ENCODE measurements at places on chromosomes 11 and 22. TPM values are rescaled to one million over a fixed set of nuclear protein-coding genes. Genes with fewer than 3 reads are reported as not detected.

KRTAP5-8 gene
- 0.26 TPM for total RNA-seq

CARD10 gene
- total RNA-seq, result 2.0 TPM

OR52A1 gene
- not detected for total RNA-seq

GPR83 gene
- total RNA-seq, result 0.03 TPM

OR5F1 gene
- total RNA-seq, result not detected

C1QTNF5 gene
- total RNA-seq, result not detected

OR52N4 gene
- total RNA-seq, result not detected

RFPL3 gene
- not detected for total RNA-seq

MS4A6E gene
- total RNA-seq, result not detected

SLC7A4 gene
- 2.0 TPM for total RNA-seq

C11orf91 gene
- total RNA-seq, result not detected

GUCY1A2 gene
- total RNA-seq, result 0.34 TPM

MYBPC3 gene
- not detected for total RNA-seq

OR6T1 gene
- not detected for total RNA-seq

OR52R1 gene
- total RNA-seq, result not detected

DNA sequence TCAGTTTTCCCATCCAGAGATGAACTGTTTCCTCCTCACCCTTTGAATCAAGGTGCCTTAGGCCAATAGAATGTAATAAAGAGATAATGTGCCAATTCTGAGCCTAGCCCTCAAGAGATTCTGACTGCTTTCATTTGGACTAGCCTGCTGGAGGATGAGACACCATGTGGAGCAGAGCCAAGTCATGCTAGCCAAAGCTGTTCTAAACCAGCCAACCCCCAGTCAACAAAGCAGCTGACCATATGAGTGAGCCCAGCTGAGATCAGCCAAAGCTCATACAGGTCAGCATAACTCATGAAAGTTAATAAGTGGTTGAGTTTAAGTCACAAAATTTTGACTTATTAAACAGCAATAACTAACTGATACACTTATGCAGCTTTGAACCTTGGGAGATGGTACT, 66.7 kb upstream of the DBX1 start:
- DNase-seq, result no peak

DNA sequence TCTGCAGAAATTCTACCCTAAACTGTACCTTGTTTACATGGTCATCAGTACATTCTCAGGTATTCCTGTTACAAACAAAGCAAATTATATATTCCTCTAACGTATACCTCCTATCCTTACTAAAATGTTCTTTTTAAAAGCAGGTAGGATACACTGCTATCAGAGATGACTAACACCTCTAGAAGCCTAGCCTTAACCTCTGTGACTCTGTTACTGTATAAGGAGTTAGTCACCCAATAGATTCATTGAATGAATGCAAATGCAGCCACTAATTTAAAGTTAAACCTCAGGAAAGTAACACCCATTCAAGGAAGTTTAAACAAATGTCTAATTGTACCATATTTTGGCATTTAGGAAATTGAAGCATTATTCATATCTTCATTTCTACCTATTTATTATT, 82.2 kb downstream of the FCHSD2 start:
- DNase-seq, result no peak

DNA sequence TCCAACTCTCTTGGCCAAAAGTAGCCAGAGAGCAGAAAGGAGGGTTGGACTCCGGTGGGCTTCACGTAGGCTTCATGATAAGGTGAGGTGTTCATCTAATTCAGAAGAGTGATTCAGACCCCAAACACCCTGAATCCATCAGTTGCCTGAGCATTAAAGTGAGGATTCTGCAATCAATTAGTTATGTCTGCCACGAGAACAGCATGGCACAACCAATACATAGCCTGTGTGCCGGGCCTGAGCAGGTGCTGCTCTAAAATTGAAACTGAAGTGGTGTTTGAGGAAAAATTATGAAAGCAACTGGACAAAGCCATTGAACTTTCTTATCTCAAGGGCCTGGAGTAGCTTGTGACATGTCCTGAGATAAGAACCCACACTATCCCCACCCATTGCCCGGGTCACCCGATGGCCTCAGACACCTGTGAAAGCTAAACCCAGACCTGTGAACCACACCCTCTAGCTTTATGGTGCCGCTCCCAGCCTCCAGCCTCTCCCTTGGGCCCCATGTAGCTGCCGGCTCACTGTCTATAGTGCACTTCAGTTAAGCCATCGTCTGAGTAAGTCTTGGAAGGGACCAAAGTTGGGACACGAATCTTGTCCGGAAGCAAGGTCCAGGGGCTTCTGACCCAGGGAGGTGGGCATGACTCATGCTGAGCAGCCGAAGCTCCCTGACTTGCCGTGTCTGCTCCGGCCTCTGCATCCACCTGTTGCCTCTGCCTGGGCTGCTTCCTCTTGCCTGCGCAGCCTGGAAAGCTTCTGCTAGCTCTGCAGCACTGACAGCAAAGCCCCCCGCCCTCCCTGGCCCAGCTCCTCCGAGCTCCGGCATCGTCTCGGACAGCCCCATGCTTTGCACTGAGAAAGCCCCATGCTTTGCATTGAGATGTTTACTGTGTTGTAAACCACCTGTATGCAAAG, 5.7 kb upstream of the MYEOV start:
- peak; percentile 42 for DNase-seq

DNA sequence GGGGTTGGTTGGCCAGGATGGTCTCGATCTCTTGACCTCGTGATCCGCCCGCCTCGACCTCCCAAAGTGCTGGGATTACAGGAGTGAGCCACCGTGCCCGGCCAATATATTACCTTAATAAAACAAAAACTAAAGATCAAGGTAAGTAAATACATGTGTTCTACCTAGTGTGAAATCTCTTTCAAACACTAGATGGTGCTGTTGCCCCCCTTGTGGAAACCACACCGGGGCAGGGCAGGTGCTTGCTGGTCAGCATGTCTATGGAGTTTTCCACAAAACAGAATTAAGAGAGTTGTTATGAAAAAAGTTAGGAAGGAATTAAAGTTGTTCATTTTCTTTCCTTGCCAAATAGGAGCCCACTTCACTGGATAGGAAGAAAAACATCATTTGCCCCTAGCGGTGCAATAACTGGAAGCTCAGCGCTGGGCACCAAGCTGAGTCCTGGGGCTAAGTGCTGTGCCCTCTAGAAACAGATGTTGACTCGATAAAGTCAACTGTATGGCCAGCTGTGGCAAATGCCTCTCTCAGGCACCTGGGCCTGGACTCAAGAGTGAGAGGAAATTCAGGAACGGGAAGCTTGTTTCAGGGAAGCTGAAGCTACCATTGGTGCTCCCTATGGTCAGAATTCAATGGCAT, 6.3 kb upstream of the KCNJ5 start:
- peak; percentile 65 for DNase-seq

DNA sequence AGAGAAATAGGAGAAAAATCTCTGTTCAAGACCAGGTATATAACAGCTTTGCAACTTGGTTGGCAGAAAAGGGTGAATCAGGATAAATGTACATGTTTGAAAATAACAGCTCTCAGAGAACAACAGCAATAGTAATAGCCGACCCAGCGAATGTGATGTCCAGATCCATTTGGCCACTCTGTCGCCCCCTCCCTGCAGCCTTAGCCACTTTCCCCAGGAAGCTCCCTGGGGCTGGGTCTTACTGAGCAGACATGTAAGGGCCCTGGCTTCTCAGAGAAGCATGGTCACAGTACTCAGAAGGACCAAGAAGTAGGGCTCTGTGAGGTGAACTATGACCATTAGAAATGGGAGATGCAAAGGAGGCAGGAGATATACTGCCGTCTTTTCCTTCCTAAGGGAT, 154.1 kb upstream of the SNX19 start:
- no peak for DNase-seq

GRCh38 chr11:69245041-69245440, 48.9 kb upstream of the MYEOV start:
- no peak for DNase-seq

GRCh38 chr11:43267856-43268580, 43.8 kb upstream of the API5 start:
- no peak for DNase-seq

DNA sequence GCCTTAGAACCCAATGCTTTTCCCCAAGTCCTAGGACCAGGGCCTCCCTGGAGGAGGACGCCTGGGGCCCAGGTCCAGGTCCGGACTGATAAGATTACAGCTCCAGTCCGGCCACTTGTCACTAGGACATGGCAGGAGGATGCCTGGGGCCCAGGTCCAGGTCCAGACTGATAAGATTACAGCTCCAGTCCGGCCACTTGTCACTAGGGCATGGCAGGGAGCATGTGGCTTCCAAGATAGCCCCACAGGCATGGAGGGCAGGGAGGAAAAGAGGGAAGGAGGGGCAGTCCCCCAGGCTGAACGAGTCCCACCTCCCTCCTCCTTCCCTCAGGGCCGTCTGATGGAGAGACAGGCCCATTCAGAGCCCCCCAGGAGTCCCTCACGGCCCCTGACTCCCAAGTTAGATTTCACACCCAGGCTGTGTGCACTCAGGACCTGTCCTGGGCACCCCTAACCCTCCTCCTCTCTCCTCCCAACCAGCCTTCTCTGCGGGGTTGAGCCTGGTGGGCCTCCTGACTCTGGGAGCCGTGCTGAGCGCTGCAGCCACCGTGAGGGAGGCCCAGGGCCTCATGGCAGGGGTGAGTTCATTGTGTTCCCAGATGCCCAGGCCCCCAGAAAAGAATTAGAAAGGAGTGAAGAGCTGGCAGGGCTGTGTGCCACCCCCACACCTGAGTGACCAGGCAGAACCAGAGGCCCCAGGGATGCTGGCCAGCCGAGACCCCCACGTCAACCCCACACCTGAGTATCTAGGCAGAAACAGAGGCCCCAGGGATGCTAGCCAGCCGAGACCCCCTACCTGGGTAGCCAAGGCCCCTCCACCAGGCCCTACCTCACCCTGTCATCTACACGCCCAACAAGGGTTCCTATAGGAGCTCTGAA, 2.1 kb downstream of the TSPAN32 start:
- no peak for DNase-seq

GRCh38 chr11:128391811-128392210, 195.5 kb downstream of the ETS1 start:
- DNase-seq, result no peak

DNA sequence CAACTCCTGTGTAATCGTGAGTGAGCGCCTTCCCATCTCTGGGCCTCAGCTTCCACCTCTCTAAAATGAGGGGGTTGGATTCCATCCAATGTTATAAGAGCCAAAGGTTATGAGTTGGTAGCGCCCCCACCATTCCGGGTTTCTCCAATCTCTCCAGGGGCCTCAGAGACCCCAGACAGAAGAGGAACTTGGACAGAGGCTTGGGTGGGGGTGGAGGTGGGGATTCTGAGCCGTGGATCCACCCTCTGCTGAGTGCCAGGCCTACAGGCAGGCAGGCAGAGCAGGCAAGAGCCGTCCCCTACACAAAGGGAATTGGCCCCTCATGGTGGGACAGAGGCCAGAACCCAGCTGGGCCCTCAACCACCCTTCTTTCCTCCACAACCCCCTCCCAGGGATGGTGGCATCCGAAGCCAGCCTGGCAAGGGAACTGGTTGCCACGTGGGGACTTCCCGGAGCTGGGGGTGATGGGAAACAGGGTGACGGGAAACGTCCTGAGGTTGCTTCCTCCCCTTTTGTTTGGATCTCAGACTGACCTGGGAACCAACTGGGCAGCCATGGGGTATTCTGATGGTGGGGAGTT, 31.8 kb downstream of the TXN2 start:
- DNase-seq, result no peak

GRCh38 chr11:92735039-92735438, 234.4 kb upstream of the MTNR1B start:
- DNase-seq, result peak; percentile 11

DNA sequence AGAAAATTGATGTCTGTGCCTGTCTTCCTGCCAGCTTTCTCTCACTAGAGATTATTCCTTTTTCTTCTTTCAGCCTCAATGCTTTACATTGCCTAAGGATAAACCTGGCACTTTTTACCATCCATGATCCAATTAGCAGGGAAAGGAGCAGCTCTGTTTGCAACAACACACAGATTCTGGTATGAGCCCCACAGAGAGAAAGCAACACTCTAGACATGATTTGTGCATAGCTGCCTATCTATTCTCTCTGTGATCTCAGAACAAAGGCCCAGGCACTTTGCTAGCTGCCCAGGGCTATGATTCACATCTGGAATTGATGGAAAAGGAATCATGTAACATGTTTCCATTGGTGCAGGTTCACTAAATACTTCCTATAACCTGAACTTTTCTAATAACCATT, 685.0 kb downstream of the ETS1 start:
- DNase-seq, result no peak

DNA sequence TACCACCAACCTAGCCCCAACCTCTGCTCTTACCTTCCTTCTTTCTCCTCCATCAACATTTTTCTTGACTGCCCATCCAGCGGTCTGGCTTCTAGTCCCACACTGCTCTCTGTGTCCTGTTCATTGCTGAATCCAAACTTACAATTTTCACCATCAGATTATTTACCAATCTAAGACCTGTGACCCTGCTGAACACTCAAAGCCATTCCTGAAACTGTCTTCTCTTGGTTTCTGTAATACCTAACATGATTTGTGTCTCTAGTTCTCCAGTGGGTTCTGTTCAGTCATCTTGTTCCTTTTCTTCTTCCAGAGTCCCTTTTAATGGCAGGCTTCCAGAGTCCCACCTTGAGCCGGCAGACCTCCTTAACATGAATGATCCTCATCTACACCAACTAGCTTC, 24.1 kb downstream of the RRAS2 start:
- no peak for DNase-seq

DNA sequence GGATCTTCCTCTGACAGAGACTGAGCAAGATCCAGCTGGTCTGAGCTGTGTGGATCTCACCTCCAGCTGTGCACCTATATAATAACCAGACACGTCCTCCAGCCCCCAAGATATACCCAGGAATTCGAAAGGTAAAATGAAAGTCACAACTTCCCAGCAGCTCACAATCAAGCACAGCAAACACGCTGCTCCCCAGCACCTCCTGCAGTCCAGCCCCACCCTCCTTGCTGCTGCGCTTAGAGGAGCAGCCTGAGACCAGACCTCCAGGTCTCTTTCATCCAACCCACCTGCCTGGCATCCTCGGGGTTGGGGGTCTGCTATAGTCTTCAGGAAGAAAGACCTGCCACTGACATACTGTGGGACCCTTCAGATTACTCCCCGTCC, 3.0 kb upstream of the APOL4 start:
- DNase-seq, result no peak

- DNase-seq, result no peak
Observed at GRCh38 chr11:128579798-128580504, 7.4 kb downstream of the ETS1 start.

- DNase-seq, result no peak
Observed at GRCh38 chr22:27785831-27786230, 15.7 kb downstream of the MN1 start.

All from SK-MEL-5 (cell line).